ENCODE measurements at places on chromosomes 11 and 22.

GRCh38 chr11:111696556-111696955, 69.6 kb downstream of the PPP2R1B start:
- no peak for DNase-seq

DNA sequence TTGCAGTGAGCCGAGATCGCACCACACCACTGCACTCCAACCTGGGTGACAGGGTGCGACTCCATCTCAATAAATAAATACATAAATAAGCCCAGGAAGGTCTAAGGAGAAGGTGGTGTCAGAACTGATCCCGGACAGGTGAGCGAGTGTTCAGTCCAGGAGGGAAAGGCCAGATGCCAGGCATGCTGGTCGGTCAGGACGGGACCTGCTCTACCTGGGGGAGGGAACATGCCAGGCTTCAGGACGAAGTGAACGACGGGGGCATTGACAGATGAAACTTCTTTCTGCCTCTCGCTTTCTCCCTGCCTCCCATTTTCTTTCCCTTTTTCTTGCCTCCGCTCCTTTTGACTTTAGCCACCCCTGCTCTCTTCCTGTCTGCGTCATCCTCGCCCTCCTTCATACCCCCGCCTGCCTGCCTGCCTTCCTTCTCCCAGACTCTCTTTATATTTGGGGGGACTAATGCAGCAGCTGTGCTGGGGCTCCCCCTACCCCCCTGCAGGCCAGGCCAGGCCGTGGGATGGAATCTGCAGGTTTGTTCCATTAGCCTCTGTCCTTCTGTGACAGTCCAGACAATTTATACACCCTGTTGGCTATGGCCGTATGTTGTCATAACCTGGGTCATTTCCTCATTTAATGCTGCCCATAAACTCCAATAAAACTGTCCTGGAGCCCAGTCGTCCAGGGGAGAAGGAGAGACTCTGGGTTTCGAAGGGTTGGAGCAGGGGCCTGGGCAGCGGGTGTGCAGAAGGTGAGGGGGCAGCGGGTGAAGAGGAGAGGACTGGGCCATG, 209.2 kb upstream of the TBCEL start:
- no peak for DNase-seq

DNA sequence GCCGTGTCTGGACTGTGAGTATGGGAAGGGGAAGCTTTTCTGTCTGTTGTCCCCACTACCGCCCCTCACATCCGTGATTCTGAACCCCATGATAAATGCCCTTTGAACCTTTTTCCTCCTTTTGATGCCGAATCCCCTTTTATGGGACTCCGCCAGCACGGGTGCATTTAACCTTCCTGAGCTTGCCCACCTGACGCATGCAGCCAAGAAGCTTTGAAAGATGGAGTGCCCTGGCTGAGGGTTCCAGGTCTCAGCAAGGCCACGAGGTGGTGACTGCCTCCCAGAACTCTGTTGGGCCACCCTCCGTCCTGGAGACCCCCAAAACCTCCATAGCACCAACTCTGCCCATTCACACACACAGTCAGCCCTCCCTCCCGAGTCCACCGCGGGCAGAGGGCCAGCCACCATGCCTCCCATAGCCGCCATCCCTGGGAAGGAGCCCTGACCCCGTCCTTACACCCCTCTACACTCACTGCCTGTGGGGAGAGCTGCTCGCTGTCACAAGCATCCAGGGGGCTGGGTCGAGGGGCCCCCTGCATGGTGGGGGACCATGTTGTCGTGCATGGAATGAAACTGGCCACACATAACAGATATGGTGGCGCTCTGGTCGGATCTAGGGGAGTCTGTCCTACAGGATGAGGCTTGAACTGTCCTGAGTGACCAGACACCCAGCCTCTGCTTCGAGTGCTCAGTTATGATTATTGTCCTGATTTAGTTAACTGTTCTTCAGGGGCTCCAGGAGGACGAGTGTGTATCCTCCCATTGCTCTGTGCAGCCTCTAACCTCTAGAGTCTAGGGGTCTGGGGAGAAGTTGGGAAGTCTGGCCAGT, 822 bp upstream of the COMT start:
- DNase-seq, result no peak

- DNase-seq, result no peak
Observed at GRCh38 chr22:20390394-20390907, 3.5 kb upstream of the ZNF74 start.

- DNase-seq, result no peak
Observed at GRCh38 chr11:32450372-32450771, 15.0 kb upstream of the WT1 start.

- DNase-seq, result no peak
Observed at GRCh38 chr11:104191124-104191523, 27.2 kb upstream of the PDGFD start.

DNA sequence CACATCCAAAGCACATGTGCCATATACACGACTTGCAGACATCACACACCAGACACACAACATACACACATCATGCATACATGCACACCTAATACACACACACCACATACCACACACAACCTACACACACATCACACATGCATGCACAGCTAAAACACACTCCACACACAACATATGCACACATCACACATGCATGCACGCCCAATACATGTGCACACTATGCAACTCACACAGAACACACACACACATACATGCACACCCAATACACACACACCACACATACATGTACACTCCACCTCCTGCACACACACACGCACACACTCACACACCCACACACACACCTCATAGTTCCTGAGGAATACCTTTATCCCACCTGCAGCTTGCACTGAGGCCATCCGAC, 436.0 kb downstream of the MIAT start:
- no peak for DNase-seq

GRCh38 chr11:12893787-12894672, 115.1 kb upstream of the RASSF10 start:
- DNase-seq, result peak; percentile 8

- no peak for DNase-seq
Observed at GRCh38 chr11:107705027-107705426, 6.8 kb downstream of the SLN start.

DNA sequence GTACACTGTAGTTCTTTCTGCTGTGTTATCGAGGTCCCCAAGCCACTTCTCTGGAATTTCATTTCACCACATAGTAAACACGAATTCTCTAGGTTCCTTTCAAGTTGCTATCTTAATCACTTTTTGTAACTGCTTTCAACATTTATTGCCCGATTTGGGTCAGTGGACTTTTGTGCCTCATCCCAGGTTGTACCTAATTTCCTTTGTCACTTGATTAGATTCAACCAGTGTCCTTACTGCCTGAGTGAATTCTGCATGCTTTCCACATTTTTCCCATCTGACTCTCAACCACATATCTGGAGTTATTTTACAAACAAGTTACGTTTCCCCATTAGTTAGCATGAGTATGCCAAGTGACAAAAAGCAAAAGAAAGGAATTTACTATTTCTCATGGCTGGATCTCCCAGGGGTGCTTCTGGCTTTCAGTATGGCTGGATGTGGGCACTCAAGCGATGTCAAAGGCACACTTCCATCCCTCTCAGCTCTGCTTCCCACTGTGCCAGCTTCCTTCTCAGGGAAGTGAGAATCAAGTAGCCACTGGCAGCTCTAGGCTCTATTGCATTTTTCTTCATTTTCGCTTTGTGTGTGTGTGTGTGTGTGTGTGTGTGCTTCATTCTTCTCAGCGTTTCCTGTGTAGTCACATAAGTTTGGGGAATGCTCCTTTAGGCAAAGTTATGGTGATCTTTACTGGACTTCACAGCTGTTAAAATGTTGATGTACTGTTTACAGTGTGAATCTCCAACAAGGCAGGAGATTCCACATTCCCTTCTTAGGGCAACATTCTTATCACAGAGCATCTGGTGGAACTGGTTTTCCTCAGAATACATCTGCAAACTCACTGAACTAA, 128.9 kb downstream of the DBX1 start:
- DNase-seq, result no peak

DNA sequence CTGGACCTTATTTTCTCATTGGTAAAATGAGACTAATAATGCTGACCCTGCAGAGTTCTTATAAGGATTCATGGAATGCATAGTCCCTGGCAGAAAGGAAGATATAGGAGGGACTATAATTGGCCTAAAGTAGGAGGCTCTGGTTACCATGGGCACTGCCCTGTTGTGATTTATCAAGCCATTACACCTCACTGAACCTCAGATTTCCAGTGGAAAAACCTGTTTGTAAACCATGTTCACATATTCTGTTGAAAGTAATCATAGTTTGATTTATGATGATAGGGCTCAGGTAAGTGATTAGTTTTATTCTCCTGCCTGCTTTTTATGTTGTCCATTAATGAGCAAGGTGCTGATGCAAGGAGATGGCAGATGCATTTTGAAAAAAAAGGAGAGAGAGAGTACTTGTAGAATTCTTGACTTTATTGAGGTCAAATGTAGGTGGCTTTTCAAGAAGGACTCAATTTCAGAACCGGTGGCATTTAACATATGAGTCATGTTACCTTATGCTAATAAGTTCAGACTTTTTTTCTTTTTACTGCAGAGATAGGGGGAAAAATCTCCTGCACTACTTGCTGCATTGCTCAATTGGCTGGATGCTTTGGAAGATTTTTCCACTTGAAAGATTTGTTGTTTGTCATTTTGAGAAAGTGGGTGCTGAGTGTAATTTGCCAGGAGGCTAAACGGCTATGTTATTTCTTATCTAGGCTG, 14.6 kb downstream of the NF2 start:
- no peak for DNase-seq

GRCh38 chr11:12695221-12695794, 21.1 kb downstream of the TEAD1 start:
- no peak for DNase-seq

DNA sequence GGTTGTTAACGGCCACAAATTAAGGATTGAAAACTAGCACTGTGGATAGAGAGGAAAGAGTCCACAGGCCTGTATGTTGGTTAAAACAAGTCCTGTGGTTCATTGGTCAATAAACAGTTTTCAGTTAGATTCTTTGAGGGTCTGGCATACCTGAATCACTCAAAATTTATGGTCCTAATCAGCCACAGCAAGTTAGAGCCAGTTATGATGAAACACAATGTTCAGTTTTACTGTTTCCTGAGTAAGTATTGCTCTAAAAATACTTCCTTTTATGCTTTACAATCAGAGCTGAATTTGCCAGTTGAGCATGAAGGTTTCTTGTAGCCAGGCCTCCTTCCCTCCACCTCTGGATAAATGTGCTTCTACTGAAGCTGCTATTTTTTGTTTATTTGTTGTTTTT, 12.9 kb upstream of the CAT start:
- DNase-seq, result no peak

DNA sequence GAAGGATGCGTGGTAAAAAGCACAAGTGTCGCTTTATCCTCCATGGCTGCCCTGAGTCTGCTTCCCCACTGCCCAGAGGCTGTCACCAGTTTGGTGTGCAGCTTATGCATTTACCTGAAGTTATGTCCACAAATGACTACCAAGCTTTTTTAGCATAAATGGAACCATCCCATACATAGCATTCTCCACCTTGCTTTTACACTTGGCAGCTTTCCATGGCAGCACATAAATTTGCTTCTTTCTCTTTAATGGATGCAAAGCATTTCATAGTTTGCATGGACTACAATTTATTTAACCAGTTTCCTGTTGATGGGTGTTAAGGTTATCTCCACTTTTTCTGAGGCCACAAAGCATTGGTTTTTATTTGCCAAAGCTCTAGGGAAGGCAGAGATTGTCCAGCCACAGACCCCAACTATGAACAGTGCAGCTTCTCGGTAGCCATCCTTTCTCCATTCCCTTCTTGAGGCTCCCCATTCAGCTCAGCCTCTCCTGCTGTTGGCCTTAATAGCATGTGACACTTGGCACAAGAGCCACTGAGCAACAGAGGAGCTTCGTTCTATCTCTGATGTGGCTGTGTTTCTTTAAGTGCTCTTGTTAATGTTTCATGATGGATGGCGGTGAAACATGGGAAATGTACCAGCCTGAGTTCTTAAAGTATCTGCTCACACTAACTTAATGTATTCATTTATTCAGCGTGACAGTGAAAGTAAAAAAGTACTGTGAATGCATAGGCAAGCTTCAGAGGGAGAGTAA, 59.8 kb upstream of the NAV2 start:
- DNase-seq, result no peak

DNA sequence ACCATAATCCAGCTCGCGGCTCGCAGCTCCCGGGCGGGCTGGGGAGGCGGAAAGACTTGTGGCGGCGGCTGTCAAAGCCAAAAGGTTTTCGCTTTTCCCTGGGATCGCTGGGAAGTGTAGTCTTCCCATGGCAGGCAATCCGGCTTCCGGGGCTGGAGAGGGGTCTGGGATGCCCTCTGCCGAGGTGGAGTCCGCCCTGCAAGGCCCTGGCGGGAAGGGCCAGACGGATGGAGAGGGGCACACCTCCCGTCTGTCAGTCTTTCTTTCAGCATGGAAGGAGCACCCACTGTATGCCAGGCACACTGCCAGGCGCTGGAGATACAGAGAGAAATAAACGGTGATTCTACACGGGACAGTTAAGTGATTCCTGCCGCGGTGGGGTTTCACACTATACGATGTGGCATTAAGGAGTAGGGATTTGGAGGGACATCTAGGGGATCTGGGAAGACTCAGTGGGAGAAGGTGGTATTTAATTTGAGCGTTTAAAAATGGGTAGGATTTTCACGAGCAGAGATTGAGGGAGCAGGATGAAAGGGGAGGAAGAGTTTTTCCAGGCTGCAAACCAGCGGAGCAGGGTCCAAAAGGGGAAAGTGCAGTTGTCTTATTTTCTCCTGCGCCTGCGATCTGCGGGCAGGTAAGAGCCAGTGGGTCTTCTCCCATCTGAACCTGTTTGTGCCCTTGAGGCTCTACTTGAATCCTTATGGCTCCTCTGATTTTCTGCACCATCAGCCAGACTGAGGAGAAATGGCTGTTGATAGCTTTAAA, at the start of gene BACE1:
TSS of gene BACE1 (minus strand) at position 60 of the 765 bp plus-strand sequence. CDS start 461 bp downstream, outside the sequence.
- DNase-seq, result no peak

DNA sequence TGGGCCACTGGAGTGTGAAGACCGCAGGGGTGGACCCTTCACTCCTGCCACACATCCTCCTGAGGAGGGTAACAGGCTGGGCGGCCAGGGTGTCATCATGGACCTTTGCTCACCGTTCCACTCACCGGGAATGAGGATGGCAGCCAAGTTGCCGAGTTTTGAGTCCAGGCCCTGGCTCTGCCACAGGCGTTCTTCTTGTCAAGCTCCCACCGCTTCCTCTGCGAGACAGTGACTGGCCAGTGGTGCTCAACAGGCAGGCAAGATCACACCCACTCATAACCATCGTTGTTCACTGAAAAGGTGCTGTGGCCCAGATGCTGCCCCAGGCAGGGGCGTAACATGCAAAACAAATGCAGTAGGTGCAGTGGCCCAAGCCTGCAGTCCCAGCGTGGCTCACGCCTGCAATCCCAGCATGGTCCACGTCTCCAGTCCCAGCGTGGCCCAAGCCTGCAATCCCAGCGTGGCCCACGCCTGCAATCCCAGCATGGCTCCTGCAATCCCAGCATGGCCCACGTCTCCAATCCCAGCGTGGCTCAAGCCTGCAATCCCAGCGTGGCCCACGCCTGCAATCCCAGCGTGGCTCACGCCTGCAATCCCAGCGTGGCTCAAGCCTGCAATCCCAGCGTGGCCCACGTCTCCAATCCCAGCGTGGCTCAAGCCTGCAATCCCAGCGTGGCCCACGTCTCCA, 5.0 kb upstream of the PANX2 start:
- DNase-seq, result no peak
